G401 (cell line): ENCODE measurements at places on chromosomes 6 and 20.
A peak's percentile ranks its signal among the peaks of the same experiment; 100 is the strongest.

DNA sequence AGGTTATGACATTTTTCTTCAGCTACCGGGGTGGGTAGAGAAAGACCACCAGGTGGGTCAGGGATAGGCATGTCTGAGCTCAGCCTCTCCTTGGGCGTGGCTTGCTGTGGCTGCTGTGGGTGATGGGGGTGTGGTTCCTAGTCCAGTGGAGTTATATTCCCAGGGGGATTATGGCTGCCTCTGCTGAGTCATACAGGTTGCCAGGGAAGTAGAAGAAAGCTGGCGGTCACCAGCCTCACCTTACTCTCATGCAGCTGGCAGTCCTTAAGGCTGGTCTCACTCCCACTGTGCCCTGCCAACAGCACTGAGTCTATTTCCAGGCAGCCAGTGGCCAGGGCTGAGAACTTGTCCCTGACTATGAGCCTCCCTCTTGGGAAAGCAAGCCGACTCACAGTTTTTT lies 130.0 kb downstream of the SCP2D1 start:
- DNase-seq = no peak

- DNase-seq = no peak
These were observed 18.2 kb upstream of the PCMTD2 start for GRCh38 chr20:64237316-64237715.

DNA sequence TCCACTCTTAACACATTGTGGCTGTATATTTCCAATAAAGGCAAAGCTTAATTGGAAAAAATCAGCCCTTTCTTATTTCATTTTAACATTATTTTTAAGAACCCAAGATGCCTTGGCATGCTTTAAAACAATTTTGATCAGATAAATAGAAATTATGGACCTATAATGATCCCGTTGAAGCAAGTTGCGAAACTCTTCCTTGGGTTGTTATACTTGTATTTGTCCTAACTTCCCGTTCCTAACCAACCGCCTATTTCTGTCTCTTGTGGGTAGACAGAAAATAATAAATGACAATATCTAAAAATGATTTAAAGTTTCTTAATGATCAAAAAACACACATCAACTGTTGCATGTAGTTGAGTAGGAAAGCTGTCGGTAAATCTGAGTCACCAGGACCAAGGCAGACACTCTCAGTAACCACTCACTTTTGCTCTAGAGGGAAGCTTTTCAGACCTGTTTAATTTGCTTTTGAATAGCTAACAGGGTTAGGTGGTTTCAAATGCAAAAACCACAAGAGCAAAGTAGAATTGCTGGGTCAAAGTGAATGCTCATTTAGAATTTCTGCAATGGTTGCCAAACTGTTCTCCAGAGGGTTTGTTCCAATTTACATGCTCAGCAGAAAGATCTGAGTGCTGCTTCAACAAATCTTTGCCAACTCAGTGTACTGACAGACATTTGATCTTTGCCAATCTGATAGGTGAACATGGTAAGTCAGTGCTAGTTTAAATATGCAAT lies 34.2 kb upstream of the KCNK5 start:
- DNase-seq = no peak

GRCh38 chr6:23183846-23184245 lies 614.5 kb downstream of the HDGFL1 start:
- peak; percentile 67 for DNase-seq

GRCh38 chr6:111894272-111894671 lies 21.0 kb upstream of the FYN start:
- DNase-seq = no peak

DNA sequence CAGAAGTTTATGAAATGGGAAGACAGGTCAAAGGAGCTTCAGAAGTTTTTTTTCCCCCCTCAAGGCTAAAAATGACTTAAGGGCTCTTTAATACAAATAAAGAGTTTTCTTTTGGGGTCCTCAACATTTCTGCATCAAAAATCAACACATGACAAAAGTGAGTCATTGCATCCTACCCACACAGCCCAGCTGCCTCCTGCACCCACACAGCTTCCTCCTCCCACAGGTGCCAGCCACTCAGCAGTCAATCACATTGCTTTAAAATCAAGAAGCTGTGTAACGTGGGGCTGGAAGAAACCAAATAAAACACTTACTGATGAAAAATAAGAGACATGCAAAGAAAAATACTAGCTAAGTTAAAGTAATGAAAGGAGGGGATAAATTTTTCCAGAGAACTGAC lies 68.5 kb downstream of the MAP3K5 start:
- no peak for DNase-seq

- no peak for DNase-seq
These were observed 5.6 kb downstream of the PANK2 start for GRCh38 chr20:3894796-3895195.

DNA sequence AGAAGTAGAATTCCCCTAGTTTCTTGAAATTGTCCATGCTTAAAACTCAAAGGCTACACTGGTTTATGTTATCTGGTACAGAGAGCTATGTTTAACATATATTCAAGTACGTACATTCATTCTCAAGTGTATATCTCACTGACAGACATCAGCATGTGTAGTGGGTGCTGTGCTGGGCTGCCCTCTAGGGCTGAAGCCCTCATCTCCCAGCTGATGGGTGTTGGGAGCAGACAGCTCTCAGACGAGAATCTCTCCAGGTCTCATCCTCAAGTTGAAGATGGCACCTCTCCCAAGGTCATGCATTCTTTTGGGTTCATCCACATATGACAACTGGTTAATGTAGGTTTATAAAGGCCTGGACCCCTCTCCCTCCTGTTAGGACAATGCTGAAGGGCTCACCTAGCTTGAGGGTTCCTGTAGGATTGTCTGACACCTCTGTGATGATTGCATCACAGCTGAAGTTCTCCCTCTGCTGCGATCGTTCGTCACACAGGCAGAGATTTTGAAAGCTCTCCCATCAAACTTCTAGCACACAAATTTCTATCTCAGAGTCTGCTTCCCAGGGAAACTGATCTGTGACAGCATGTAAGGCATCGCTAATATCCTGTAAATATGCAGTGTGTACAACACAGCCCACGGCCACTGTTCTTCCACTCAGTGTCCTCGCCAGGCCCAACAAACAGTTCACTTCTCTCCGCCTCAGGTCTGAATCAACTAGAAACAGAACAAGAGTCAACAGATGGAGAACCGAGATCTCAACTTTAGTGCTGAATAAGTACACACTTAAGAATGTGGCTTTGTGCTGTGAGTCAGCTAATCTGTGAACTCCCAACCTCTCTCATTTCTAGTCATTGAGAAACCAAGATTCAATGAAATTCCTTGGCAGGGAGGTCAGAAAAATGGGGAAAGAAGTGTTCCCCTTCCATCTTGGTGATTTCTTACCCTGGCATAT lies 43.2 kb downstream of the PREP start:
- no peak for DNase-seq

GRCh38 chr6:116397914-116398313 lies 27.2 kb downstream of the DSE start:
- no peak for DNase-seq
